ENCODE measurements at places on chromosomes 11 and 22.
A peak's percentile ranks its signal among the peaks of the same experiment; 100 is the strongest.

DNA sequence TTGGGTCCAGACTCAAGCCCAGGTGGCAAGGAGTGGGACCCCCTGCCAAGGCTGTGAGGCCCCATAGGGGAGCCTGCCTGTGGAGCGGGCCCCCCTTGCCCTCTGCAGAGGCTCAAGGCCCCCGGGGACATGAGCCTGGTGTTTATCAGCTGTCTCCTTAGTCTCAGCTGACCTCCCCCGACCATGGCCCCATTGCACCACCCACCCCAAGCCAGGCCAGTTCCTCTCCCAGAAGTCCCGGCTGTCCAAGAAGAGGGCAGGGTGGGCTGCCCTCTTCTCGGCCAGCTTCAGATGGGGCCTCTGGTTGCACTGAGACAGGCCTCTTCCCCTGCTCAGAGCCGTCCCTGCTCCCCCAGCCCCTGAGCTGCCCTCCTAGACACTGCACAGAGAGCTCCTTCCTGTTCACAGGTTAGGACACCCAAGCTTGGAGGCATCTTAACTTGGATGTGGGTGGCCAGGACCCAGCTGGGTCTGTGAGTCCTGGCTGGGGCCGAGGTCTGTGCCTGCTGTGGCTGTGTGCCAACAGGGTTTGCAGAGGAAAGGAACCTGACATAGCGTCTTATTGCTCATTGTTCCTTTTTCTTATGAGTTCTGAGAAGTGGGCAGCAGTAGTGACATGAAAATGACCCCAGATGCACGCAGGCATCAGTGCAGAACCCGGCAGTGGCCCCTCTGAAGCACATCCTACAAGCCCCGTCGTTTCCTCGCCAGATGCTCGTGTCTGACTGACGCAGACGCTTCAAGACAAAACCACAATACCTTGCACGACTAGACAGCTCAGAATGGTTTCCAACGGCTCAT is 5.4 kb downstream of the TRABD start:
- peak; percentile 58 for DNase-seq

DNA sequence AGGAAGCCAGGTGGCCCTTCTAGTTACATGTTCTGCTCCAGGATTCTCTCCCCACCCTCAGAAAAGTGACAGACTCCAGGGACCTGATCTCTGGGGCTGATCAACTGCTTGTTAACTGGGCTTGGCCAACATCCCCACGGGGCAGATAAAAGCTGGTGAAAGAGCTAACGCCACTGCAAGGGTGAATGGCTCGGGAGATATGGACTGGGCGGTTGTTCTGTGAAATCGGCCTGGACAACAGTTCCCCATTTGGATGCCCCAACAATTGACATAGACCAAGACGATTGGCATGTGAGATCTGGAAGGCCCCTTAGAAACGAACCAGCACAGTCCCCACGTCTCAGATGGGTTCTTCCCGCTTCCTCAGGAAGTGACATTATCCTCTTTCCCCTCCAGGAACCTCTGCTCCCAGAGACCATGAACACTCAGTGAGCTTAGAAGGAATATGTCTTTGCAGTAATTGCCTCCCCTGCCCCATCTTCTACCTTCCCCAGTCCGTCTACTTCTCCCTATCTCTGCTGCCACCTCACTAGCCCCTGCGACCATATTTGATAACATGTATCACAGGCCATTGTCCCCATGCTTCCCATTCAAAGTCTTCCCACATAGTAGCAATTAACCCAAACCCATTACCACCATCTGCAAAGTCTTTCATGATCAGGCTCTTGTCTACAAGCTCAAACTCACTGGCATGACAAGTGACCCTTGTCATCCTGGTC is 5.6 kb upstream of the PRG2 start:
- no peak for DNase-seq

- no peak for DNase-seq
These were observed 606.0 kb downstream of the BUD13 start for GRCh38 chr11:116166573-116167465.

GRCh38 chr22:46072981-46073682 is 77.2 kb upstream of the PPARA start:
- no peak for DNase-seq

DNA sequence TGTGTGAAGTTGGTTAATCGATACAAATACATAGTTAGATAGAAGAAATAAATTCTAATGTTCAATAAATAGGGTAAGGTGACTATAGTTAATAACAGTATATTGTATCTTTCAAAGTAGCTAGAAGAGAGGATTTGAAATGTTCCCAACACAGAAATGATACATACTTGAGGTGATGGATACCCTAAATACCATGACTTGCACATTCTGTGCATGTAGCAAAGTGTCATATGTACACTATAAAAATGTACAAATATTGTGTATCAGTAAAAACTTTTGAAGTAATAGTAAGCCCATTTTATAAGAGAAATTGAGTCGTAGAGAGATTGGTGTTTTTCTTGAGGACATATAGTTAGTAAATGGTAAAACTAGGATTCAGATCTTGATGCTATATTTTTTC is 56.4 kb upstream of the PGR start:
- DNase-seq, result no peak

- DNase-seq, result no peak
These were observed 126.4 kb upstream of the APOA1 start for GRCh38 chr11:116963813-116964212.

GRCh38 chr22:49170053-49170452 is 657.6 kb downstream of the BRD1 start:
- no peak for DNase-seq

DNA sequence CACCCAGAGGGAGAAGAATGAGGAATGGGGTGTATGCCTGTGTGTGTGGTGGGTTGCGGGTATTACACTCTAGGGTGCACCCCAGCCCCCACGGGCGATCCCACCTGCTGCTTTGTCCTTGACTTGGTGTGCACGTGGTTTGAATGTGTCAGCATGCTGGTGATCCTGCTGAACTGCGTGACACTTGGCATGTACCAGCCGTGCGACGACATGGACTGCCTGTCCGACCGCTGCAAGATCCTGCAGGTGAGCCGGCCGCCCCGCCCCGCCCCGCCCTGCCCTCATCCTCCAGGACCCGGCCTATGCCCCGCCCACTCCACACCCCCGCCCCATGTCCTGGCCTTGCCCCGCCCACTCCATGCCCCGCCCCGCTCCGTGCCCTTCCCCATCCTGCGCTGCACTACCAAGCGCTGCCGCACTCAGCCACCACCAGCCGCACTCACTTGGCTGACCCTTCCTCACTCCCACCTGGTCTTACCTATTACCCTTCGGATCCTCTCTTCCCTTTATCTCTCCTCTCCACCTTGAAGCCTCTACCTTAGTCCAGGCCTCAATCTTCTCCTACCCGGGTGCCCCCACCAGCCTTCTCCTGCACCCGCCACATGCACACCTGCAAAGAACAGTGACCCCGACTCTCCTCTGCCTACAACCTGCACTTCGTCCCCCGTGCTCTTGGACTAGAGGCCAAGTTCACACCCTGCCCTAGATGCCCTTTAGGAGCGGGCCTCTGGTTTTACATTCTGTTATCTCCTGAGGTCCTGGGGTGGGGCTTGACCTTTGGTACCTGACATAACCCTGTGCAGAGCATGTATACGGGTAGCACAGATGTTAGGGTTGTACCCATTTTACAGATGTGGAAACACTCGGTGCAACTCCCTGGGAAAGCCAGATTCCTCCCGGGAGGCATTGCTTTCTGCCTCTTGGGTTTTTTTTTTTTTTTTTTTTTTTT is 27.7 kb downstream of the CACNA1I start:
- peak; percentile 37 for DNase-seq

GRCh38 chr11:31805629-31806185 is 5.4 kb downstream of the PAX6 start:
- no peak for DNase-seq

All from stimulated activated CD8-positive, alpha-beta memory T cell treated with anti-CD3 and anti-CD28 coated beads, Interleukin-12 subunit alpha, Interleukin-12 subunit beta, amount 100 ng/mL, for 1 hour (primary cell).